SK-MEL-5 (cell line): ENCODE measurements at places on chromosomes 3 and 15. TPM values are rescaled to one million over a fixed set of nuclear protein-coding genes. Genes with fewer than 3 reads are reported as not detected.

Gene OSBPL10
- total RNA-seq: 28.6 and 38.9 TPM in 2 replicates

DNA sequence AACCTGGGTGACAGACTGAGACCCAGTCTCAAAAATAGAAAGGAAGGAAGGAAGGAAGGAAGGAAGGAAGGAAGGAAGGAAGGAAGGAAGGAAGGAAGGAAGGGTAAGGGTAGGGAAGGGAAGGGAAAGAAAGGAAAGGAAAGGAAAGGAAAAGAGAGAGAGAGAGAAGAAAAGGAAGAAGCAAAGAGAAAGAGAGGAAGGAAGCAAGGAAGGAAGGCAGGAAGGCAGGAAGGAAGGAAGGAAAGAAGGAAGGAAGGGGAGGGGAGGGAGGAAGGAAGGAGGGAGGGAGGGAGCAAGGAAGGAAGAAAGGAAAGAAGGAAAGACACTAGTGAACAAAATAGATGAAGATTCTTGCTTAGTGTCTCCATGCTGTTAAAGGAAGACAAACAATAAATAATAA is 129.1 kb downstream of the SHQ1 start:
- no peak for DNase-seq

- no peak for DNase-seq
Observed at GRCh38 chr3:72848703-72849081, 447 bp upstream of the SHQ1 start.

DNA sequence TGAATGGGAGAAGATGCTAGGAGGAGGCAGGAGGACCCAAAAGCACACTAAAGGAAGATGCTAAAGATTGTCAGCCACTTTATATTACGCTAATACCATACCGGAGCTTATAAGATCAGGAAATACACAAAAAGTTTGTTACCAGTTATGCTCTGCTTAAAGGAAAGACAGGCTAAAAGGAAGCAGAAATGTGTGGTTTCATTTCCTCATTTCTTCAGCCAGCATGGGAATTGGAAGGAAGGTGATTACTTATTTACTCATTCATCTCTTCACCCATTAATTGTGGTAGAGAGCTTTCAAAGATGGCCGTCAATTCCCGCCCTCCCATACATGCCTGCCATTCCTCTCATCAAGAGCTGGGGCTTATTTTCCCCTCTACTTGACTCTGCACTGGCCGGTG is 26.7 kb upstream of the TMEM158 start:
- no peak for DNase-seq

GRCh38 chr3:113557374-113557773 is 25.0 kb downstream of the SIDT1 start:
- no peak for DNase-seq

Gene NGRN
- 88.4 and 99.6 TPM in 2 replicates for total RNA-seq

DNA sequence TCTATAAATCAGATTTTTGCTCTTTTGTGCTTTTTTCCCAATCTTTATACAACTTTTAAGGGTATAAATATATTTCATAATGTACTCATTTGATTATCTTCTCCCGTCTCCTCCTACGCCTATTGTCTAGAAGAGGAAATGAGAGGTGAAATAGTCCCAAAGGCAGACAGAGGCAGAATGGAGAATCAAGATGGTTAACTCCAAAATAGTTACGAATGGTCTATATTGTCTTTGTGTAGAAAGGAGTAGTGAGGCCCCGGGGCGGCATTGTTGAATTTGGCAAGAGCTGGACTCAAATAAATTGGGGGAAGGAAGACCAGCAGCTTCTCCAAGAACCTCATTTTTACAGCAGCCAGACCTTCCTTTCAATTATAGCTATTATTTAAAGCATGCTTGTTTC is 23.9 kb downstream of the ITPR1 start:
- DNase-seq: no peak

- DNase-seq: no peak
Observed at GRCh38 chr3:2945121-2945520, 165.1 kb downstream of the IL5RA start.

GRCh38 chr3:64398476-64398875 is 173.2 kb upstream of the PRICKLE2 start:
- no peak for DNase-seq

- no peak for DNase-seq
Observed at GRCh38 chr15:28112101-28112760, 13.1 kb upstream of the OCA2 start.

DNA sequence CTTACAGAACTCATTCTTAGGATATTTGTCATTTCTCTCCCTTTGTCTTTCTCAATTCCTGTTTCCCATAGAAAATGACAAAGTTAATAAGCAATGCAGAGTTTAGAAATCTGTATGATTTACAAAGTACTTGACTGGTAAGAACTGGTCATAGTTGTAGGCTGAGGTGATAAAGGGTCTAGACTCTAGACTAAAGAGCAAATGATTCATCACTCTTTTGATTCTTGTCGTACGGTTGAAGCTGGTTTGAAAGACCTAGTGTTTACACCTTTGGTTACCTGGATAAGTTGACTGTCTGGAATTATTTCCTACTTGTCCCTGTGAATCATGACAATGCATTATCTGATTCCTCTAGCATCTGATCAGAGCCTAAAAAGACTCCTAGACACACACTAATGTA is 58.9 kb upstream of the TP63 start:
- no peak for DNase-seq

DNA sequence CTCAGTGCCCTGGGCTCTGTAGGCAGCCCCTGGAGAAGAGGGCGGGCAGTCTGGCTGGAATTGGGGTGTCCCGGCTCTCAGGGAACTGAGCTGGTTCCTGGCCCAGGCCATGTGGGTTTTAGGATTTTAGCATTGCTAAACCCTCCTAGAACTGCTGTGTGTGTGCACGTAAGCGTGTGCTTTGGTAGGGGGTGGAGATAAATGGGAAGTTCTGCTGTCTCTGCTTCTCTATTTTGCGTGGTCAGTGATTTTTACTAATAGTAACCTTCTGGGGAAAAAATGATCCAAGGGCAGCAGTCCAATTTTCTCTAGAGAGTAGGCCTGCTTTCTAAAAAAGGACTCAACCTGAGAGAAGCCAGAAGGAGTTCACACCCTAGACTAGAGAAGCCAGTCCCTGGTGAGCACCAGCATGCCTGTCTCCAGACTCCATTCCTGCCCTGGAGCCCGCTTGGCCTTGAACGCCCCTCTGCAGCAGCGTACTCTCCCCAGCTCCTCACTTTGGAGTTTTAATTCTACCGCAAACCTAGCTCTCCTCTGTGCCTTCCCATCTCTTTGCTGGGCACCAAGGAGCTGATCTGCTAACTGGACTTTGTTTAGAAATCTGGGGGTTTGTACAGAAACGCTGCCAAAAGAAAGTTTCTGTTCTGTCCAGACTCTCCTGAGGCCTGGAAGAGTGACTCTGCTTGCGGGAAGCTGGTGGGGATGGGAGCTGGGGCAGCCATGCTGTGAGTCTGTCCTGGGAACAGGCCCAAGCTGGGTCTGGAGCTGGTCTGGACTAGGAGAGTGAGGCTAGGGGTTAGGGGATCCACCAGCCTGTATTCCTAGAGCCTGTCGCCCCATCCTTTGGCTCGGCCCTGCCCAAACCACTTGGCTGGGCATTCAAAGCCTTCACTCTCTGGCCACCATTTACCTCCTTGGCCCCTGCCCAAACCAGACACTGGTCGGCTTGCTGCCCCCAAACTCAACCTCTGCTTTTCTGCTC is 19.7 kb downstream of the CORO2B start:
- no peak for DNase-seq

- no peak for DNase-seq
Observed at GRCh38 chr3:4409971-4410573, 57.0 kb downstream of the SUMF1 start.

- DNase-seq: peak; percentile 94
Observed at GRCh38 chr15:48096813-48097212, 24.0 kb upstream of the SLC24A5 start.

GRCh38 chr3:45795509-45795881 is 841 bp downstream of the SLC6A20 start:
- DNase-seq: no peak

DNA sequence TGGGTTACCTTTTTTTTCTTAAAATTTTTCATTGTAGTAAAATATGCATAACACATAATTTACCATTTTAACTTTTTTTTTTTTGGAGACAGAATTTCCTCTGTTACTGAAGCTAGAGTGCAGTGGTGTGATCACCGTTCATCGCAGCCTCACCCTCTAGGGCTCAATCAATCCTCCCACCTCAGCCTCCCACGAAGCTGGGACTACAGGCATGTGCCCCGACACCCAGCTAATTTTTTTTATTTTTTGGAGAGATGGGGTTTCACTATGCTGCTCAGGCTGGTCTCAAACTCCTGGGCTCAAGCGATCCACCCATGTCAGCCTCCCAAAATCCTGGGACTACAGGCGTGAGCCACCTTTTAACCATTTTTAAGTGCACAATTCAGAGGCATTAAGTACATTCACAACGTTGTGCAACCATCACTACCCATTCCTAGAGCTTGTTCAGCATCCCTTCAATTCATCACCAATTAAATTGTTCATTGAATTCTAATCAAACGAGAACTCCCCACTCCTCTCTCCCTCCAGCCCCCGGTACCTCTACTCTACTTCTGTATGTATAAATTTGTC is 44.6 kb downstream of the BHLHE40 start:
- DNase-seq: no peak

Gene SYNPR
- total RNA-seq: not detected in 2 replicates

Gene THRB
- total RNA-seq: 0.03 and 0.16 TPM in 2 replicates

Gene SPESP1
- total RNA-seq: 148 and 159 TPM in 2 replicates

Gene CCRL2
- total RNA-seq: not detected in 2 replicates

Gene GREM1
- under 0.01 TPM in 1 of 2 replicates, not detected in the other for total RNA-seq

DNA sequence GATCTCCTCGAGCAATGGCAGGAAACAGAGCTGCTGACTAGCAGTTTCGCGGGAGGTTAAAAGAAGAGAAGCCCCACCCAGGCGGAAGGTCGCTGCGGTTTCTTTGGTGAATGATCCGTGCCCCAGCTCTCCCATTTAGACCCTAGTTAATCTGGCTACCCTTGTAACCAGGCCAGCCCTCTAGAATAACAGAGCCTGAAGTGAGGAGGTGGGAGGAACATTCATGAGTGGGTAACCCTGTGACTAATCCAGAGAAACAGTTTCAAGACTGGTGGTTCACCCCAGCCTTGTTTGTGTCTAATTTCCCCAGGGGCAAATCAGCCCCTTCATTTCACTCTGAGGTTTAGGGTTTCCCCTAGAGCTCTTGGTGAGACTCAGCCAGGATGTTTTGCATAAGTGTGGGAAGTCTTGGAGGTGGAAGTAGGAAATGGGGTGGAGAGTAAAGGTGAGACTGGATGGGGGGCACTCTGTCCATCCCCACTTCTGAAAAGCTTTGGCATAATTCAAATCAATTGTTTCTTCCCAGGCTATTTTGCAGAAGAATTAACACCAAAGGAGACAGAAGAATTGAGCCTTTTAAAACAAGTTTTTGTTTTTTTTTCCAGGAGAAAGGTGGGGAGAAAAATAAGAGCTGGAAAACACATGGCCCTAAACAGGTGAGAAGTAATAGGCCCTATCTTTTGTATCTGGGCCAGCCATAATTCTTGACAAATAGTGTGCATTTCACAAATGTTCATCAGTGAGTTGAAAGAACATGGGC is 303.1 kb downstream of the RPLP1 start:
- DNase-seq: no peak

DNA sequence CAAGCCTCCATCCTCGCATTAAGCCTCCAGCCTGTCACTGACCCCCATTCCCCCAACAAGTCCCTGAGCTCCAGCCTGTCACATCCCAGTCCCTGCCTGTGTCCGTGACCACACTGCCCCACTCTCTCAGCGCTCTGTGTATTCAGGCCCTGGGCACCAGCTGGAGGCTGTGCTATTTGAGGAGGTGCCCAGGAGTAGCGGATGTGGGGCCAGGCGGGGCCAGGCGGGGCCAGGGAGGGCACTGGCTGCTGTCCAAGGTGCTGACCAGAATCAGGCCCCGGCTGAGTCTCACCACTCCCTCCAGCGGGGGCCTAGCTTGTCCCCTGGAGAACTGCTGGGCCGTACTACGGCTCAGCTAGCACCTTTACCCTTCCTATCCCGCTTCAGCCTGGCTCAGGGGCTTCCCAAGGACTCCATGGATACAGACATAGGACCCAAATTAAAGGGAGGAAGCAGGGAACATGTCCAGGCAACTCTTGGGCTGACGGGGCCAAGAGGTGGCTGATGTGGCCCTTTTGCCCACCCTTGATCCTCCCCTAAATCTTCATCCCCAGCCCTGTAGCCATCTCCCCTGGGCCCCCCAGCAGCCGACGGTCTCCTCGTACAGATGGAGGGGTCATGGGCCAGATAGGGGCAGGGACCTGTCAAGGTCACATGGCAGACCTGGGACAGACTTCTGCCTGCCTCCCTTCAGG is 1.1 kb downstream of the HHATL start:
- peak; percentile 50 for DNase-seq

Gene TCAIM
- 30.2 and 33.5 TPM in 2 replicates for total RNA-seq

Gene RTP1
- total RNA-seq: not detected in 2 replicates

Gene LCMT2
- total RNA-seq: 16.0 and 16.3 TPM in 2 replicates

DNA sequence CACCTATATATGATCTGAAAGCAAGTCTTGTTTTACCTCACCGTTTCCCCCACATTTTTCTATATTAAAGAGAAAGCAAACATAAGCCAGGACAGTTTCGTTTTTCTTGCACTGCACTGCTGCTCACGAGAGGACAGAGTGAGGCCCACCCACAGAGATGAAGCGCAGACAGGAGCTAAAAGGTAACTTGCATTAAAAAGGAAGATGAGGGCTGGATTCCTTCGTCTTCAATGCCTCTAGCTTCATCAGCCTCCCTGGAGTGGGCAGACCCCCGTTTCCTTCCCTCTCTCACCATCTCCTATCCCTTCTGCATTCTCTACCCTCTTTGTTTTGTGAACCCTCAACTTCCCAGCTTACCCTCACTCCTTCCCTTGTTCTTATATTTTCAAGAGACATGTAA is 18.9 kb downstream of the SUMF1 start:
- DNase-seq: no peak

- DNase-seq: no peak
Observed at GRCh38 chr15:56980473-56980872, 62.0 kb downstream of the TCF12 start.

DNA sequence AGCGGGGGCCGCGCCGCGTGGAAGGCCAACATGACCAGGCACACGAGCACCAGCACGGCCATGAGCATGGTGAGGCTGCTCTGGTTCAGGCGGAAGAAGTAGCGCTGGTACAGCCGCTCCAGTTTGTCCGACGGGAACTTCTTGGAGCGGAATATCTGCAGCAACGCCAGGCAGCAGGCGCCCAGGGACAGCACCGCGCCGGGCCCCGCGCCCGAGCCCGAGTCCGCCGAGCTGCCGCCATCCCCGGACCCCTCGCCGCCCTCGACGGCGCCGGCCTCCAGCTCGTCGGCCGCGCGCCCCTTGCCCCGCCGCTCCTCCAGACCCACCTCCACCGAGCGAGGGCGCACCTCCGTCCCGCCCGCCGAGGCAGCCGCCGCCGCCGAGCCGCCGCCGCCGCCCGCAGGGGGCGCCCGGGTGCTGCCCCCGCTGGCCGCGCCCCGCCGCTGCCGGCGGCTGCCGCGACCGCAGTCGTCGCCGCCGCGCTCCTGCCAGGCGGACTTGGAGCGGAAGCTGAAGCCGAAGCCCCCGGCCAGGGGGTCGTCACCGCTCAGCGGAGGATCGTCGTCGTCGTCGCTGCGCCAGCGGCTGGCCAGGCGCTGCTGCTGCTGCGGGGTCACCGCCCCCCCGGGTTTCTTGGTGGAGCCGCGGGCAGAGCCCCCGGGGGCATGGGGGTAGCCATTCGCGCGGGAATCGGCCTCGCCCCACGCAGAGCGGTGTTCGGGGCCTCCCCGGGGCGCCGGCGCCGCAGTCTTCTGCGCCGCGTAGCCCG is 957 bp downstream of the ADCY5 start:
- DNase-seq: peak; percentile 32
